A549 treated with ZK216348 at 1 μM for 4 hours (cell line): ENCODE measurements at places on chromosomes 3 and 15. TPM values are rescaled to one million over a fixed set of nuclear protein-coding genes. Genes with fewer than 3 reads are reported as not detected.

MAP6D1 gene
- total RNA-seq: 4.0 to 7.8 TPM (median 6.9 TPM) in 5 replicates

SMCO1 gene
- total RNA-seq: not detected in 5 replicates

MORC1 gene
- total RNA-seq: not detected in 5 replicates

PLA2G4E gene
- not detected in 5 replicates for total RNA-seq

LYZL4 gene
- not detected in 5 replicates for total RNA-seq

GOLGA6L24 gene
- not detected in 5 replicates for total RNA-seq

ATP8B4 gene
- total RNA-seq: 0.62 to 1.6 TPM (median 0.91 TPM) in 5 replicates

ZNF860 gene
- 0.90 to 2.3 TPM (median 1.4 TPM) in 5 replicates for total RNA-seq

IL17RD gene
- total RNA-seq: 0.56 to 1.8 TPM (median 1.00 TPM) in 5 replicates

UPK1B gene
- 8.1 to 16.0 TPM (median 13.6 TPM) in 5 replicates for total RNA-seq

RNF111 gene
- total RNA-seq: 20.4 to 34.0 TPM (median 24.8 TPM) in 5 replicates

SPESP1 gene
- not detected in 5 replicates for total RNA-seq

STT3B gene
- 77.0 to 102 TPM (median 82.8 TPM) in 5 replicates for total RNA-seq

OR5K1 gene
- total RNA-seq: not detected in 5 replicates

UBA7 gene
- total RNA-seq: 0.47 to 1.1 TPM (median 0.54 TPM) in 5 replicates

SEC22A gene
- total RNA-seq: 18.1 to 21.9 TPM (median 20.5 TPM) in 5 replicates

EFCC1 gene
- not detected in 5 replicates for total RNA-seq

PARP16 gene
- 9.2 to 10.9 TPM (median 10.3 TPM) in 5 replicates for total RNA-seq

CAMKV gene
- 0.26 to 0.77 TPM (median 0.45 TPM) in 5 replicates for total RNA-seq

GPR149 gene
- total RNA-seq: not detected in 5 replicates

MITF gene
- total RNA-seq: 5.8 to 9.0 TPM (median 7.3 TPM) in 5 replicates

ACSBG1 gene
- 0.09 to 0.51 TPM (median 0.39 TPM) in 5 replicates for total RNA-seq

WDR76 gene
- total RNA-seq: 10.1 to 16.2 TPM (median 12.6 TPM) in 5 replicates

FEZF2 gene
- total RNA-seq: not detected in 5 replicates

CHST2 gene
- total RNA-seq: 0.60 to 0.89 TPM (median 0.79 TPM) in 5 replicates

A4GNT gene
- not detected in 5 replicates for total RNA-seq

THSD4 gene
- 19.2 to 33.5 TPM (median 25.7 TPM) in 5 replicates for total RNA-seq

GOLGA8R gene
- 0.14 to 0.34 TPM (median 0.24 TPM) in 5 replicates for total RNA-seq

PRR20G gene
- total RNA-seq: 0.35 to 0.56 TPM (median 0.44 TPM) in 5 replicates

TMOD3 gene
- total RNA-seq: 38.3 to 72.4 TPM (median 63.4 TPM) in 5 replicates

FBXL22 gene
- total RNA-seq: 0.17 to 0.44 TPM (median 0.22 TPM) in 5 replicates

SPCS1 gene
- 142 to 178 TPM (median 160 TPM) in 5 replicates for total RNA-seq

LMAN1L gene
- total RNA-seq: not detected in 5 replicates

TEX55 gene
- total RNA-seq: not detected in 5 replicates

TMEM207 gene
- total RNA-seq: not detected in 5 replicates

SEMA3F gene
- 8.6 to 16.4 TPM (median 14.0 TPM) in 5 replicates for total RNA-seq

PIGX gene
- total RNA-seq: 29.2 to 31.9 TPM (median 29.3 TPM) in 5 replicates
